ENCODE measurements at places on chromosomes 2 and 18. TPM values are rescaled to one million over a fixed set of nuclear protein-coding genes. Genes with fewer than 3 reads are reported as not detected.

GRCh38 chr2:208150094-208150493, 4.1 kb upstream of the CRYGB start:
- no peak for DNase-seq

DNA sequence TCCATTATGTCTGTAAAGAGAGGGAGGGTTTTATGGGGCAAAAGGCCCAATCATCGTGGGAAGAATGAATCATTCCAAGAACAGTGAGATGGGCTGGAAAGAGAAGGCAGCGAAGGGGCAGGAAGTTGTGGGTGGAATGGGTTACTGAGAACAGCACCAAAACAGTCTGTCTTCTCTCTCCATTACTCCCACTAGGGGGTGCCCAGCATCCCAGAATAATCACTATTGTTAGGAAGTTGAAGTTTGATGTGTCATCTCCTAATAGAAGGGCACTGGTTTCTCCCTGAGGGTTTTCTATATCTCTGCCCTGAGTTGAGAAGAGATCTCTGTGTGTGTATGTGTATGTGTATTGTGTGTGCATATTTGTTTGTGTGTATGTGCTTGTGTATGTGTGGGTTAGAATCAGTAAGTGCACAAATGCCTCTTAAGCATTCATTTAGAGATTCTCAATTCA, 76.6 kb upstream of the MAP4K3 start:
- no peak for DNase-seq

DNA sequence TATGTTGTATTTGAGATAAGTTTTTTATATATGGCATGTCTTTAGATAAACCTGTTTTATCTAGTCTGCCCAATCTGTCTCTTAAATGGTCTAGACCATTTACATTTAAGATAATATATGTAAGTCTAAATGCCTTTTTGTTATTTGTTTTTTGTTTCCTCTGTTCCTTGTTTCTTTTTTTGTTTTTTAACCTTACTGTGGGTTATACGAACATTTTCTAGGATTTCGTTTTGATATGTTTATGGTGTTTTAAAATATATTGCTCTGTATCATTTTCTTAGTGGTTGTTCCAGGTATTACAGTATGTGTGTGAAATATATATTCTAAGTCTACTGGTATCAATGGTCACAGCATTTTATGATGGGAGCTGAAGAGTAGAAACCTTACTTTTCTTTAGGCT, 13.3 kb downstream of the BCL2L11 start:
- no peak for DNase-seq

INHA gene
- 1.2 TPM for total RNA-seq
